ENCODE measurements at places on chromosomes 11 and 22. TPM values are rescaled to one million over a fixed set of nuclear protein-coding genes. Genes with fewer than 3 reads are reported as not detected.

DNA sequence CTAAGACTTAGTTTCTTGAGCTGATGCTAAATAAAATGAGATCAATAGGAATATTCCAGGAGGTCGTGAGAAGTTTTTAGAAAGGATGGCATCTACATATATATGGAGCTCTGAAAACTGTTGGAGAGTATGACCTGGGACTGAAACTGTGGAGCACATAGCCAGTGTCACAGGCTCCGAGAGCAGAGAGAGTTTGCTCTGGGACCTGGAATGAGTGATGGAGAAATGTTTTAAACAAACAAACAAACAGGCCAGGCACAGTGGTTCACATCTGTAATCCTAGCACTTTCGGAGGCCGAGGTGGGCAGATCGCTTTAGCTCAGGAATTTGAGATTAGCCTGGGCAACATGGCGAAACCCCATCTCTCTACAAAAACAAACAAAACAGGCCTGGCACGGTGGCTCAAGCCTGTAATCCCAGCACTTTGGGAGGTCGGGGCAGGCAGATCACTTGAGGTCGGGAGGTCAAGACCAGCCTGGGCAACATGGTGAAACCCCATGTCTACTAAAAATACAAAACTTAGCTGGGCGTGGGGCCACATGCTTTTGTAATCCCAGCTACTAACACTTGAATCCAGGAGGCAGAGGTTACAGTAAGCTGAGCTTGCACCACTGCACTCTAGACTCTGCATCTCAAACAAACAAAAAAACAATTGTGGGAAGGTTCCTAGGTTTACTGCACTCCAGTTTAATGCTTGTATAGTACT is 67.1 kb downstream of the SLC35F2 start:
- DNase-seq, result no peak
- no peak overlapping the region for H3K4me3 ChIP-seq
- no peaks in the 10 kb centered on the region for H3K27me3 ChIP-seq
- peaks cover 3% of the 10 kb centered on the region for H3K4me1 ChIP-seq
- H3K27ac ChIP-seq, result peak overlapping the region; percentile 59

DNA sequence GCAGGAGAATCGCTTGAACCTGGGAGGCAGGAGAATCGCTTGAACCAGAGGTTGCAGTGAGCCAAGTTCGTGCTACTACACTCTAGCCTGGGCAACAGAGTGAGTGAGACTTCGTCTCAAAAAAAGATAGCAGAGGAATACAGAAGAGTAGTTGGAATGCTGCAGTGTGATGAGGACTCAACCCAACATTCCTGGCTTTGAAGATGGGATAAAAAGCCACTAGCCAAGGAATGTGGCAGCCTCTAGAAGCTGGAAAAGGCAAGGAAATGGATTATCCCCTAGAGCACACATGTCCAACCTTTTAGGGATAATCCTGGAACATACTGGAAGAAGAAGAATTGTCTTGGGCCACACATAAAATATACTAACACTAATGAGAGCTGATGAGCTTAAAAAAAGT is 13.9 kb downstream of the SLC25A17 start:
- DNase-seq, result no peak
- no peaks in the 10 kb centered on the region for H3K27me3 ChIP-seq
- no peak overlapping the region for H3K4me3 ChIP-seq
- H3K36me3 ChIP-seq, result peaks cover 2% of the 10 kb centered on the region

Gene TRIM3
- total RNA-seq, result 14.2 TPM

- peaks cover 3% of the 10 kb centered on the region for H3K36me3 ChIP-seq
- H3K4me3 ChIP-seq, result peak overlapping the region; percentile 12
- peaks cover 31% of the 10 kb centered on the region for H3K27me3 ChIP-seq
- DNase-seq, result no peak
These were observed 17.2 kb upstream of the LINC01488 start for GRCh38 chr11:69463995-69464960.

DNA sequence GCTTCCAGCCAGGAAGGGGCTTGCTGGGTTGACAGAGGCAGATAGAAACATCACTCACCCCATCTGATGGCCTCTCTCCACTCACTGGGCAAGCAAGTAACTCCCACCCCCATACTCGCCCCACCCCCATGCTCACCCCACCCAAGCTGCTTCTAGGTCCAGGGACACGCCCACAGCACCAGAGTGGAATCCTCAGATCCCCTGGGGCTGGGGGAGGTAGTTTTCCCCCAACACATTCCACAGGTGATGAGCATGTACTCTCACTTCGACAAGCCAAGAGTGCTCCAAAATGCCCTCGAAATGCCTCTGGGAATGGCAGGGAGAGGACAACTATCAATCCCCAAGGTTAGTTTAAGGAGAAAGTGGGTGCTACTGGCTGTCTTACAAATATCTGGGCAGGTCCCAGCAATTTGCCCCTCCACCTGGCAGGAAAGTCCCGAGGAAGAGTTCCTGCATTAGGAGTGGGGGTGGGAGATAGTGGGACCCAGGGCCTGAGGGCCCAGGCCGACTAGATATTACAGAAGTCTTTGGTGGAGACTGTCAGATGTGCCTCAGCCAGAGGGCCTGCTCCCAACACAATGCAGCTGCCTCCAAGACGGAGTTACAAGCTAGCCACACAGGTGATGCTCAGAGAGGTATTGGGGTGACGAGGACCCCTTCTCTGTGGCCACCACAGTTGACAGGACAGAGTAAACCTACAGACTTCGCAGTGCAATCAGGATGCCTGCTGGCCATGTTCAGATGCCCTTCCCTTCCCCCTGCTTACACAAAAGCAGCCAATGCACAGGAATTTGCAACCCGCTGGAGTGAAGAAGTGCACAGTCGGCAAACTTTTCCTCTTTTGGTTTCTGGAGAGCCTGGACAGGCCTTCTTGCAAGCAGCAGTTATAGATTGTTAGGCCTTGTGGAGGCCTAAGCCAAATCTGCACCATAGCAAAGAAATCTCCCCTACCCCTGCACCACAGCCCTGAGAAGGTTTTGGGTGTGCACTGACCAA is 2.9 kb upstream of the LMO1 start:
- H3K27ac ChIP-seq, result no peak overlapping the region
